ENCODE measurements at places on chromosomes 16 and 17. TPM values are rescaled to one million over a fixed set of nuclear protein-coding genes. Genes with fewer than 3 reads are reported as not detected.

Gene OR4D1
- not detected for total RNA-seq

Gene OMG
- total RNA-seq: not detected

DNA sequence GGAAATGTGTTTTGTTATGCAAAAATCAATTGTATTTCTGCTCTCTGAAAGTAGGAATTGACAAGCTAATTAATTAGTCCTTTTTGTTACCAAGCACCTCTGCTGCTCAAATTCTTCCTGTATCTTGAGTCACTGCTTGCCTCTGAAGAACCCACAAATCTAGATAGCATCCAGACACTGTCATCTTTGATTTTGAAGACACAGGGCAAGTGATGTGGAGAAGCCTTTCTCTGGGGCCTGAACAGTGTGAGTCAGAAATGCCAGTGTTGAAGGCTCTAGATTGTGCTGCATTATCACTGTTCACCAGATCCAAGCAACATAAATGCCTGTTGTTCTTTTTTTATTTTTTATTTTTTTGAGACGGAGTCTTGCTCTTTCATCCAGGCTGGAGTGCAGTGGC is 10.9 kb upstream of the ST6GALNAC1 start:
- no peak for DNase-seq

DNA sequence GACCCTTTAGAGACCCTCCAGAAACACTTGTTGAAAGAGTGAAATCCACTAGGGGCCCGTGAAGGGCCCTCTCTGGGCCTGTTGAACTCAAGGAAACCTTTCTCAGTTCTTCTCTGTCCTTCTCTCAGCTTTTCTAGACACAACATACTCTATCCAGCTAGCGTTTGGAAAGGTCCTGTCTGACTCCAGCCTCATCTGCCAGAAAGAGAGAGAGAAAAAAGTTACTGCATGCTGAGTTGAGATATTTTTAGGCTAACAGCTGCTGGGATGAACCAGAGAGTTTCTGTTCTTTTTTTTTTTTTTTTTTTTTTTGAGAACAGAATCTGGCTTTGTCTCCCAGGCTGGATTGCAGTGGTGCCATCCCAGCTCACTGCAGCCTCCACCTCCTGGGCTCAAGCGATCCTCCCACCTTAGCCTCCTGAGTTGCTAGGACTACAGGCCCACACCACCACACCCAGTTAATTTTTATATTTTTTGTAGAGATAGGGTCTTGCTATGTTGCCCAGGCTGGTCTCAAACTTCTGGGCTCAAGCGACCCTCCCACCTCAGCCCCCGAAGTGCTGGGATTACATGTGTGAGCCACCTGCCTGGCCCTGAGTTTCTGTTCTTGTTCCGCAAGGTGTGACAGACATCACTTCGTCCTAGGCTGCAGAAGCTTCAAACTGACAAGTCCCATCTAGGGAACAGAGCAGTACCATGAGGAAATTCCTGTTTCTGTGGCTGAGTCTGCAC is 14.9 kb upstream of the TEX2 start:
- DNase-seq: no peak

DNA sequence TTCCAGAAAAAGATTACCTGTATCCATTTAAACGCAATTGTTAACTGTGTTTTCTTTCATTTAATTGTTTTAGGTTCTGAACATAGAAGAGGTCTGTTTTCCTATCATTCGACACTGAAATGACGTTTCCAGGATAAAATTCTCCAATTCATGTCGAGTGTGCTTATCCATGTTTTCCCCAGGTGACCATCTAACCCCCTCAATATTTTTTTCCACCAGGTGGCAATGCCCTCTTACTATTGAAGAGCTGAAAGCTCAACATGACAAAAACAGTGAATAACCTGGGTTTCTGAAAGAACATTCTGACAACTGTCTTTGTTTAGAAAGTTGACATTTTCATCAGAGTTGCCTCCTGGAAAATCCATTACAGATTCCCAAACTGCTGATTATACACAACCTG is 948.7 kb downstream of the KCNJ2 start:
- no peak for DNase-seq

DNA sequence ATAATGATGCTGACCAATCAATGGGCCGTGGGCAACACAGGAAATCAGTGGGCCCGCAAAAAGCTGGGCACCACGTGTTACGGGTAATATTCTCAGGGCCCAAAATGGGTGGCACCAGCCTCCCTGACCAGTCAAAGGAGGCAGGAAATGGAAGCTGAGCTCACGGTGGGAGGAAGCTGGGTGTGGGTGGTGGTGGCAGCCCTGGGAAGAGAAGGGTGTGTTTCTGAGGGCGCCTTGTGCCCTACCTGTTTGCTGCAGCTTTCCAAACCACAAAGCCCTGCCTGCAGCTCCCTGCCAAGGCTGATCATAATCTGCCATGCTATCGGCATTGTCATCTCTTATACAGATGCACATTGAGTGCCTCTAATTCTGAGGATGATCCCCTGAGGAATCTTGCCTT is 457.9 kb downstream of the SLC39A11 start:
- DNase-seq: peak; percentile 59

- no peak for DNase-seq
Observed at GRCh38 chr17:16676676-16677268, 13.3 kb upstream of the CCDC144A start.

DNA sequence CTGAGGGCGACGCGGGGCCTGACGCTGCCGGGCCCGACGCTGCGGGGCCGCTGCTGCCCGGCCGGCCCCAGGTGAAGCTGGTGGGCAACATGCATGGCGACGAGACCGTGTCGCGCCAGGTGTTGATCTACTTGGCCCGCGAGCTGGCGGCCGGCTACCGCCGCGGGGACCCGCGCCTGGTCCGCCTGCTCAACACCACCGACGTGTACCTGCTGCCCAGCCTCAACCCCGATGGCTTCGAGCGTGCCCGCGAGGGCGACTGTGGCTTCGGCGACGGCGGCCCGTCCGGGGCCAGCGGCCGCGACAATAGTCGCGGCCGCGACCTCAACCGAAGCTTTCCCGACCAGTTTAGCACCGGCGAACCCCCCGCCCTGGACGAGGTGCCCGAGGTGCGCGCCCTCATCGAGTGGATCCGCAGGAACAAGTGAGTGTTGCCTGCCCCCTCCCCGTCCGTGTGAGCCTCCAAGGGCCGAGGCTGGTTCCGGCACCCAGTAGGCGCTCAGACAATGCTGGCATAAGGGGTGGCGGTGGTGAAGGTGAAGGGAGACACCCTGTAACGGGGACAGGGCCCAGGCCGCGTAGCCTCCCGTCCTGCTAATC is 676 bp downstream of the CPD start:
- DNase-seq: peak; percentile 47

All from left colon (tissue), 2 donors.